ENCODE measurements at places on chromosomes 7 and 10. TPM values are rescaled to one million over a fixed set of nuclear protein-coding genes. Genes with fewer than 3 reads are reported as not detected.

DNA sequence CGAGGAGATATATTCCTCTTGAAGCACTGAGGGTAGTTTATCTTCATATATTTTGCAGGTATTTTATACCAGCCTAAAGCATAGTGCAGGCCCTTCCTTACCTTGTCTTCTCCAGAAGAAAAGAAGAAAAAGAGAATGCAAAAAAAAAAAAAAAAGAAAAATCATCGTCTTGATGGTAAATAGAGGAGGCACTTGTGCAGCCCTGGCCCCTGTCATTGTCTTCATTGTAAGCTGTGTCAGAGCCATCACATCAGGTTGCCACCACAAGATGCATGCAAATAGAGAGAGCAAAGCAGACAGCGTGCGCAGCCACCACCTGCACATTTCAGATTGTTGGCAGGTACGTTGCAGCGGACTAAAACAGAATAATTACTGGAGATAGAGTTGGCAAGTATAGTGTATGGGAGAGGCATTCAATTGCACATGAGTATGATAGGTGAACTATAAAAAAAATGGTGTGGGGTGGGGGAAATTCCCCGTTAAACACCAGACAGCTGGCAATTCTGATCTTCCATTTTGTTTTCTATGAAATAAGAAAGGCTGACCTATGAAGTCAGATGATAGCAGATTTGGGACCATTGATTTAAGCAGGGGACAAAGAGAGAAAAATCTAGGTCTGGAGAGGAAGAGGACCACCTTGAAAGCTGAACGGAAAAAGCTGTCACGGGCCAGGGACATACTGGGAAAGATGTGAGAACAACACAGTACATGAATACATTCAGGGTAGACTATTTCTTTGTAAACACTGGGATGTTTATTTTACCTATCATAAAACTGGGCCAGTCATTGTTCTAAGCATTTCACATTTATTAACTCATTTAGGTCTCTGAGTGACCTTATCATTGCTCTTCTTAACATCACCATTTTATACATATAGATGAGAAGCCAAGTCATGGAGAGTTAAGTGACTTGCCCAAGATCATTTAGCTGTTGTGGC lies 306.3 kb upstream of the SP8 start:
- no peak for DNase-seq

- DNase-seq = no peak
Measured at GRCh38 chr7:101823096-101823495, 5.7 kb downstream of the CUX1 start.

- no peak for DNase-seq
Measured at GRCh38 chr7:41760293-41760692, 57.4 kb upstream of the INHBA start.

TAS2R41 gene
- total RNA-seq = not detected

DNA sequence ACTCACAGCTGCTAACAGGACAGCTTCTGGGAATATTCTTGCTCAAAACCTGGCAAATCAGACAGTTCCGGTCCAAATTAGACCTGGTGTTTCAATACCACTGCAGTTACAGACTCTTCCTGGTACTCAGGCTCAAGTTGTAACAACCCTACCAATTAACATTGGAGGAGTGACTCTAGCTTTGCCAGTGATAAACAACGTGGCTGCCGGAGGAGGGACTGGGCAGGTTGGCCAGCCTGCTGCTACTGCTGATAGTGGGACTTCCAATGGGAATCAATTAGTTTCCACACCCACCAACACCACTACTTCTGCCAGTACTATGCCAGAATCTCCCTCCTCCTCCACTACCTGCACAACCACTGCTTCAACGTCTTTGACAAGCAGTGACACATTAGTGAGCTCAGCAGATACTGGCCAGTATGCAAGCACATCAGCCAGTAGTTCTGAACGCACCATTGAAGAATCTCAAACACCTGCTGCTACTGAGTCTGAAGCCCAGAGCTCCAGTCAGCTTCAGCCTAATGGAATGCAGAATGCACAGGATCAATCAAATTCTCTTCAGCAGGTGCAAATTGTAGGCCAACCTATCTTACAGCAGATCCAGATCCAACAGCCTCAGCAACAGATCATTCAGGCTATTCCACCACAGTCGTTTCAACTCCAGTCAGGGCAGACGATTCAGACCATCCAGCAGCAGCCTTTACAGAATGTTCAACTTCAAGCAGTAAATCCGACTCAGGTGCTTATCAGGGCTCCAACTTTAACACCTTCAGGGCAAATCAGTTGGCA lies 2.1 kb downstream of the SP4 start:
- DNase-seq = no peak

DNA sequence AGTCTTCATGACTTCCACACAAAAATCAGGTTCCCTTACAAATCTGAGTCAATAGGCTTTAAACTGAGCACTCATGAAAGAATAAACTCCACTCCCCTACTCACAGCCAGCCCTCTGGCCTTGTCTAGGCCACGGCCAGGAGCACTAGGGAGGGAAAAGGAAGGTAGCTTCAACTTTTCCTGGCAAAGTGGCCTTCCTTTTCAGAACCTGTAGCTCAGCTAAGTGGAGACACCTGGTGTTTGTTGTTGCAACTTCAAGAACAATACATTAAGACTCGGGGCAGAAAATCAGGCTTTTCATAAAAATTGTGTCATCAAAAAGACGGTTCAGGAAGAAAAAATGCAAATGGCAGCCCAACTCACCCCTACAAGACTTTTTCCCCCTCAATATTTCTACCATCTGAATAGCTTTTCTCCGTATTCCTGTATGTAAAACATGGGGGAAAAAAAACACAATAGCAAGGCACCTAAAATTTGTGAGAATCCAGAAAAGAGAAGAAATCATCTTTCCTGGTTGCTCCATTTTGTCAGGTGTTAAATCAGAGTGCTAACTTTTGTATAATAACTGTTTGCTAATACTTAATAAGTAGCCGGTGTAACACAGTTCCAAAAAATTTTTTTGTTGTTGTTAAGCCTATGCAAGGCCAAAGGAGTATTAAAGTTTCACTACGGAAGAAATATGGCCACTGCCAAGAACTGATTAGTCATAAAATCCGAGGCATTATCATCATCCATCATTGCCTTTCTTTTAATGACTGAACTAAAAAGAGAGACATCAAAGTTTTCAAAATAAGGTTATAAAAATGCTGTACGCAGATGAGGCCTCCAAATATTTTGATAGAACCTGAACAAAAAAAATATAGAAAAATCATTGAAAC lies 66.2 kb upstream of the ARID5B start:
- peak; percentile 37 for DNase-seq

DNA sequence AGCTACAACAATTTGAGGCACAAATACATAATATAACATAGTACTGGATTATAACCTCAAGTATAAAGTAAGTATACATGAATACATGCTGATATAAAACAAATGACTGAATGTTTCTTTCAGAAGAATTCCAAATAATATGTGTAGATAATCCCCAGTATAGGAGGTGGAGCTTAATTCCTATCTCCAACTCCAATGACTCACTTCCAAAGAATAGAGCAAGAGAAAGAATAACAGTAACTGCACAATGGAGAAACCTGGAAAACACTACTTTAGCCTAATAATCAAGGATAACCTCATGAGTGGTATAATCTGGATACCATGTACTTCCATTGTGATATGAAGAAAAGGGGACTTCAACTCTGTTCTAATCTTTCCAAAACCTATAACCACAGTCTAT lies 13.7 kb upstream of the SEMA3C start:
- no peak for DNase-seq

GRCh38 chr10:121594623-121595350 lies 3.5 kb downstream of the FGFR2 start:
- DNase-seq = no peak

- no peak for DNase-seq
Measured at GRCh38 chr10:122515022-122515424, 45.5 kb upstream of the DMBT1 start.

GRCh38 chr7:23594879-23595604 lies 2.1 kb upstream of the CCDC126 start:
- no peak for DNase-seq

DNA sequence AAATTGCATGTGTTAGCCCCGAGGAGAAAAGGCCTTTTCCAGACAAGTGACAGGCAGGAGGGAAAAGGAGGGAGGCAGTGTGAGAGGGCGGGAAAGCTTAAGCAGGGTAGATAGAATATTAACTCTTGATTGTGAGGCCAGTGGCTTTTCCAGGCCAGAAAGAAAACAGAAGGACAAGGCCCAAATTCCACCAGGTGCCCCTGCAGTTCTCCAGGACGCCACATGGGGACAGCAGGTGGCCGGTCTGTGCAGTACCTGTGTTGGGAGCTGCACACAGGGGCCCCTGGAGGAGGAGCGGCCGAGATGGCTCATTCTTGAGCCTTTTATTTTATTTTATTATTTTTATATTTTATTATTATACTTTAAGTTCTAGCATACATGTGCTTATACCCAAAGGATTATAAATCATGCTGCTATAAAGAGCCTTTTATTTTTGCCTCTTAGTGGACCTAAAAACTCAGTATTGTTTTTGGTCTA lies 141.3 kb upstream of the KLF14 start:
- no peak for DNase-seq

PLCE1 gene
- 1.5 TPM for total RNA-seq

DNA sequence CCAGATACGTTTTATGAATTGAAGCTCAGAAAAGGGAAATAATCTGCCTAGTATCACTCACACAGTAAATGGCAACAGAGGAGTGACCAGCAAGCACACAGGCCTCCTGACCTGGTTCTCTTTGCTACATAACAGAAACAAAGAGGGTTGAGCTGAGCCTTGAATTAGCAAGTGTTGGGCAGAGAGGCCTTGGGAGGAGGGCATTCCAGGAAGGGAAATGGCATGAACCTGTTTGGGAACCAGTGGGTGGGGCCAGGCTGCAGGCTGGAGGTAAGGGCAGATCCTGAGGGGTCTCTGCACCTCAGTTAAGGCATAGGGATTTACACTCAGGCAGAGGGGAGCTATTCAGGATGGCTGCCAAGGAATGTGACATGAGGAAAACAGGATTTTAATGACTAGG lies 24.8 kb upstream of the CYCS start:
- no peak for DNase-seq

DNA sequence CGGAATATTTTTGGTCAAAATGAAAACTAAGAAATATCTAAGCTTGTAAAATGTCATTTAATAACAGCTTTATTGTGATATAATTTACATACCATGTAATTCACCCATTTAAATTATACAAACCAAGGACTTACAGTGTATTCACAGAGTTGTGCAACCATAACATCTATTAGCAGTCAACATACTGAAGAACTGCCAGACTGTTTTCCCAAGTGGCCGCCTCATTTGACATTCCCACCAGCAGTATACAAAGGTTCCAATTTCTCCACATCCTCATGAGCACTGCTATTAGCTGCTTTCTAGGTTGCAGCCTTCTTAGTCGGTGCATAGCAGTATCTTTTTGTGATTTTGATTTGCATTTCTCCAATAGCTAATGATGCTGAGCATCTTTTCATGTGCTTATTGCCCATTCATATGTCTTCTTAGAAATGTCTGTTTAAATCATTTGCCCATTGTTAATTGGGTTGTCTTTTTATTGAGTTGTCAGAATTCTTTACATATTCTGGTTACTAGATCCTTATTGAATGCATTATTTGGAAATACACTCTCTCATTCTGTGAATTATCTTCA lies 153.0 kb upstream of the FGFR2 start:
- no peak for DNase-seq

- no peak for DNase-seq
Measured at GRCh38 chr7:132367795-132368194, 208.5 kb downstream of the PLXNA4 start.

CUBN gene
- total RNA-seq = 8.9 TPM

DNA sequence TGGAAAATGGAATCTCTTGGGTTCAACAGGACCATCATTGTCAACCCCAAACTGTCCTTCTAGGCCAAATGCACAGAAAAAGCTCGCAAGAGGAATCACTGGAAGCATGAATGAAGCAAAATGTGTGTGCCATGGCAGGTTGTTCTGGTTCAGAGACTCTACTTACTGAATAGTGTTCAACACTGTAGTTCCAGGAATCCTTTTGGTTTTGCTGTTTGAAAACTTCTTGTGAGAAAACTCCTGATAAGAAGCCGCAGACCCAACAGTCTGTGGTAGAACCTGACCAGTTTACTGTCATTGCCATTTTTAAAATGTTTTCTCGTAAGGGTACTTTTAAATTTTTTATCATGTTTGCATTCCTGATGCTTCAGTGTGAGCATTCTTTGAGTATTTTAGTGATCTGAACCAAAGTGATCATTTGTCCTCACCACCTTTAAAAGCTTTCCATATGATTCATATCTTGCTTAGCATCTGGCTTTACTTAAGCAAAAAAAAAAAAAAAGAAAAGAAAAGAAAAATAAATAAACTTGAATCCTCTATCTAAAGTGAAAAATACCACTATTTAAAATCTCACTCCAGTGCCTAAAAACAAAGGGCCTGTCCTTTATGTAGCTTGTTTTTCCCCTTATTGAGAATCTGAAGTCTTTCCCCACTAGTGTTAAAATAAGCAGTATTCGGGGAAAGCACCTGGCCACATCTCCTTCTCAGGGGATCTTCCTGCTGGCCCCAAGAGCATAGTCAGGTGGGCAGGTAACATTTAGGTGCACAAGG lies 92.4 kb downstream of the WNT2 start:
- no peak for DNase-seq

DNA sequence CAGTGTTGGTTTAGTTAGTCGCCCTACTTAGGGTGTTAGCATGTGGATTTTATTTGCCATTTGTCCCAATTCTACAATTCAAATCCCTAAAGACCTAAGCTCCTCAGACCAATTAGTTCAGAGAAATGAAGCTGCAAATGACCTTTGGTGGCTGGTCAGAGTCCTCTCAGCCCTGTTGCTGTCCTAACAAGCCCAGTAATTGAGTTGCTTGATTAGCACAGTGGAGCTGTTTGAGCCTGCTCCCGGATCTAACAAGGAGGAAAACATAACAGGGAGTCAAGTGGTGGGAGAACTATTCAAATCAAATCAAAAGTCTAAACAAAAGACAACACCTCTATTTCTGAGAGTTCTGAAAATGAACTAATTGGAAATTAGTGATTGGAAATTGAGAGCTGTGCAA lies 22.1 kb downstream of the ZDHHC6 start:
- no peak for DNase-seq
